Astrocyte of the spinal cord (primary cell): ENCODE measurements at places on chromosomes 12 and 14.

GRCh38 chr12:64273527-64274403, 51.7 kb upstream of the KICS2 start:
- no peak for DNase-seq

GRCh38 chr12:68246350-68246749, 7.1 kb downstream of the IL22 start:
- DNase-seq = no peak

DNA sequence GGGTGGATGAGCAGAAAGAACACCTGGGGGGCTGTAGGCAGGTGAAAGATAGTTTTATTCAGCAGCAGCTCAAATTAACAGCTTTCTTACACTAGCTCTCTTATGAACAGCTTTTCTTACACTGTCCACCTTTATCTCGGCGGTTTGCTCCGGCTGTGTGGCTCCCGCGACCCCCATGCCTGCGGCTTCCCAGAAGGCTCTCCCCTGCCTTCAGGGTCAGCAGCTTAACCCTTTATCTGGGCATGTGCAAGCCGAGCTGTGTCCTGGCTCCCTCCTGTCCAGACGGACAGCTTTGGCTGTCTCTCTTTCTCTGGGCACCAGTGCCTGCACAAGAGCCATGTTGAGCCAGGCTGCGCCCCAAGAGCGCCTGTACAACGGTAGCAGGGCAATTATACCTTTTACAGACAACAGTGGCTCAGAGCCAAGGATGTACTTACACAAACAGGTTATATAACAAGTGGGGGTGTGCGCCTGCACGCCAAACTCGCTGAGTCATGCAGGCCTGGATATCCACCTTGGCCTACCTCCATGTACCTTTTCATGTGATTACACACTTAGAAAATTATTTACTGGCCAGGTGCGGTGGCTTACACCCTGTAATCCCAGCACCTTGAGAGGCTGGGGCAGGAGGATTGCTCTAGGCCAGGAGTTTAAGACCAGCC, 28.5 kb upstream of the KLHL42 start:
- no peak for DNase-seq

- DNase-seq = no peak
Measured at GRCh38 chr14:57583396-57583795, 89.7 kb upstream of the CCDC198 start.

DNA sequence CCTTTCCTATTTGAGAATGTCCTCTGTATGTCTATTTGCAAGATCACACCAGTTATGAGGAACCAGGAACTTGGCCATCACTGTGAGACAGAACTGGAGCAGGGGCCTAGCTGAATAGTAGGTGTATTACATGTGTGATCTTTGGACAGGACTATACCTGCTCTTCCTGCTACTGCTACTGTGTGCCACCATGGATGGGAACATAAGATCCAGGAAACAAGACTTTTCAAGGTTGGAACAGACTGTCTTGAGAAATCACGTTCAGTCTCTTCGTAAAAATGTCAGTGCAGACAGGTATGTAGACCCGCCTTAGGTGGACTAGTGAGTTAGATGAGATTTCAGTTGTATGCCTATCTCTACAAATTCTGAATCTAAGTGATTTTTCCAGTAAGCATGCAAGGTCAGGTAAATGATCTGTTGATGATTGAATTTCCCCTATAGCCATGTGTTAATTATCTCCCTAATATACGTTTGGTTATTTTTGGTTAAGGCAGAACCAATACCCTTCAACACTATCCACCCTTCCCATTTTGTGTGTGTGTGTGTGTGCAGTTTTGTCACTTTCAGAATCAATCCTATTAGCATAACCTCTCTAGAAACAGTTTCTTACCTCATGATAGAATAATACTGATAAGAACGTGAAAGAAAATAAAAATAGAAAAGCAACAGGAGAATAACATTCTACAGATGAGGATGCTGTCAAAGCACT, 7.1 kb downstream of the A2M start:
- DNase-seq = no peak

GRCh38 chr14:67710209-67710608, 8.5 kb downstream of the RDH12 start:
- no peak for DNase-seq

GRCh38 chr14:73842201-73842600, 9.4 kb upstream of the PTGR2 start:
- no peak for DNase-seq

GRCh38 chr12:82461393-82461792, 103.1 kb downstream of the METTL25 start:
- no peak for DNase-seq

- no peak for DNase-seq
Measured at GRCh38 chr12:105218434-105218833, 17.5 kb downstream of the APPL2 start.

GRCh38 chr12:123238330-123238682, 5.1 kb downstream of the MTRFR start:
- DNase-seq = no peak

DNA sequence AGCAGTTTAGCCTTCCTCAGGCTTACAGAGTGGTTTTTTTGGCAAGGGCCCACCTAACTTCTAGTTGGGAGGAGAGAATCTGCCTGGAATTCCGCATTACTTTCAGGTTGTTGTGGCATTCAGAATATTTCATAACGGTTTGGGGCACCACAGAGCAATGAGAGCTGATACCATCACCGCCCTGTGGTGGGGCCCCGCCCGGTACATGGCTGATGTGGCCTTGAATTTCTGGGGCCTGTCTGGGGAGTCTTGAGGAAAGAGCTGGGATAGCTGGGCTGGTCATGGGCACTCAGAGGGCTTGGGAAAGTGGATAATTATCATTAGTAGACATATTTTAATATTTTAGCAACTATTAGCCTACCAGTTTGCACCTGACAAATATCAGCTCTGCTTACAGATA, 4.2 kb downstream of the TESPA1 start:
- DNase-seq = no peak

GRCh38 chr14:67680941-67681340, 6.5 kb upstream of the VTI1B start:
- DNase-seq = no peak

DNA sequence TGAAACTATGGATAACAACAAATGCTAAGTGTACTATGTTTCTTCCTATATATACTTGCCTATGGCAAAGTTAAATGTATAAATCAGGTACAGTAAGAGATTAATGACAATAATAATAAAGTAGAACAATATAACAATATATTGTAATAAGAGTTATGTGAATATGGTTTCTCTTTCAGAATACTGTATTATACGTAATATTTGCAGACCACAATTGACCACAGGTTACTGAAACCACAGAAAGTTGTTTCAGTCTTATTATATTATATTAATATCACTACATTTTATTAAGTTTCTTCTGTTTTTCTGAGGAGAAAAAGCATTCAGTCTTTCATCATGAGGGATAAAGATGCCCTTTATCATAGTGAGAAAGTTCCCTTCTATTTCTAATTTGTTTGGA, 131.2 kb downstream of the EML1 start:
- no peak for DNase-seq

GRCh38 chr14:58907803-58908202, 270.0 kb downstream of the DACT1 start:
- DNase-seq = peak; percentile 12

DNA sequence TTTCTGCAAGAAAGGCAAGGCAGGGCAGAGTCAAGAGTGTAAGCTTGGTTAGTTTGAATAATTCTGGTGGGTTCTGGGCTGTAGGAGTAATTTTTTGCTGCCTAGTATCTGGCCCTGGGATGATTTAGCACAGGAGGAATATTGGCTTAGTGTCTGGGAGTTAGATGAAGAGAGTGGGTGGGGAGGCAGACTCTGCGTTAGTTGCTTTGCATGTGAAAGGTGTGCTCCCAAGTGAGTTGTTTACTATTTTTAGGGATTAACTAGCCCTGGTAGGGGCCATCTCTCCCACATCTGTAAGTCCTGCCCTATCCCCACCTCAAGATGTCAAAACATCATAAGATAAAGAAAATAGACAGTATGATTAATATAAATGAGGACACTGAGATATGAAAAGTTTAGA, 249.7 kb downstream of the LRIG3 start:
- no peak for DNase-seq
